ENCODE measurements at places on chromosomes 11 and 22.
A peak's percentile ranks its signal among the peaks of the same experiment; 100 is the strongest.

DNA sequence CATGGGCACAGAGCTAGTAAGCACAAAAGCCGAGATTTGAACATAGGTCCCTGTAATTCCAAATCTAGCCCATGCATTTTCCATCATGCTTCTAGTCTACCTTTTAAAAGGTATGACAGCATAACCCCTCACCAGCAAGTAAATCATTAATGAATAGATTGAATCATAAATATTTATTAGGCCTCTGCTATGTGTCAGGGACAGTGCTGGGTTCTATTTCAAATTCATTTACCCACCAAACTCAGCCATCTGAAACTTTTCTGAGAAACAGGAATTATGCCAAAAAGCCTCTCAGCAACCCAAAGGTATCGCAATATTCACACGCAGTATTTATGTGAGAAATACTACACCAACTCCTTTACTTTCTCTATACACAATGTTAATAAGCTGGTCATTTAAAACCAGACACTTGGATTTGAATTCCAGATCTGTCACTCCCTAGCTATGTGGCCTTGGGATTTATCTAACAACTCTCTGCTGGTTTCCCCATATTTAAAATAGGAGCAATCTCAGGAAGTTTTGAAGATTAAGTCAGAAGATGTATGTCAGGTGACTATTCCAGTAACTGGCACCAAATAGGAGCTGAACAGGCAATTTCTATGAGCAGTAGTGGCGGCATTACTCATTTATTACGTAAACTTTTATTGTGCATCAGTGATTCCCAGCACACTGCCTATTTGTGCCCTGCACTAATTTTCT is 191.4 kb downstream of the TENM4 start:
- DNase-seq = no peak

- DNase-seq = no peak
Observed at GRCh38 chr11:126175393-126175792, 36.1 kb downstream of the RPUSD4 start.

- no peak for DNase-seq
Observed at GRCh38 chr11:60345489-60345888, 18.4 kb downstream of the MS4A6E start.

GRCh38 chr22:35337932-35338331 is 38.2 kb downstream of the TOM1 start:
- DNase-seq = no peak

GRCh38 chr11:74749127-74749964 is 697 bp downstream of the RNF169 start:
- DNase-seq = peak; percentile 41

DNA sequence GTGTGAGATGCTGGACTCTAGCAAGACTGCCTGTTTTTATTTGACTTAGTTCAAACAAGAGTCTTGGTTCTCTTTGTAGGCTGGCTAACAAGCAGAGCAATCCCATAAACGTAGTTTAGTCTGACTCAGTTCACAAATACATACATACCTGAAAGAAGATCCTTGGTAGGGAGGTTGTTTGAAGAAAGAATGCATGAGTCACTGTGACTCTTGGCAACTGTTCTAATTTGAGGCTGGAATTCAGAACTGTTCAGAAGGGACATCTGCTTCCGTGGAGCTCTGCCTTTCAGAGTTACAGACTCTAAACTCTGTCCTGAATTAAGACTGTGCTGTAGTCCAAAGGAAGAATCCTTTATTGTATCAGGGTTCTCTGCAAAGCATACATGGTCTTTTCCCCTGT is 32.2 kb downstream of the C2CD3 start:
- DNase-seq = no peak

DNA sequence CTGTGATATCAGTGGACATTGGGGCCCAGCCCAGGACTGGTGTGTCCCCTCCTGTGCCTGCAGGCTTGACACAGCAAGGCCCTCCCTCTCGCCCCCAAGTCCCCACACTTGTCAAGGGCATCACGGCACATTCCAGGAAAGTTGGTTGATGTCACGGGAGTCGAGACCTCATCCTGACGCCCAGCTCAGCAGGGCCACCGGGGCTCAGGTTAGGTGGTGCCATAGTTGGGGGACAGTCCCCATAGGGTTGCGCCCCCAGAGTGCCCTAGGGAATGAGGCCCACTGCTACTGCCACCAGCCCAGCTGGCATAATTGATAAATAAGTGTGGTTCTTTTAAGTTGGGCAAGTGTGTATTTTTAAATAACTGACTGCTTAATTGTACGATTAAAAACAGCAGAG is 28.3 kb upstream of the GRAMD4 start:
- no peak for DNase-seq

All from stimulated activated CD4-positive, alpha-beta T cell treated with anti-CD3 and anti-CD28 coated beads, TNF-alpha, amount 100 ng/mL, for 24 hours (primary cell).